Hippocampal formation (tissue), 2 donors: ENCODE measurements at places on chromosomes 2 and 18.

DNA sequence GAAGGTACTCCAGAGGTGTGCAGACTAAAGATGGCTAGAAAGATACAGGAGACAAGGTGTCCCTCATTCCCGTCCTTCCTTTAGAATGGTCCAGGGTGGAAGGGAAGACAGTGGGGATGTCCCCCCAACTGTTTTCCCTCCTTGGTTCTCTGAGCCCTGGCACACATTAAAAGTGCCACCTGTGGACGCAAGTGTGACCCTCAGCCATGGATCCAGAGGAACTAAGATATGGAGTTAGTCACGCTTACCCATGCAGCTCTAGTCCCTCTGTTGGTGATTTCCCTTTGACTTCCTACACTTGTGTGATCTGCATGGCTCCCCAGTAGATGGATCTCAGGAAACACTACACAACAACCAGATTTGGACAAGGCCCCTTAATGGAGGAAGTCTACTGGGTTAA lies 113.1 kb upstream of the SRD5A2 start:
- DNase-seq, result no peak

GRCh38 chr2:105827351-105828096 lies 82.8 kb downstream of the NCK2 start:
- DNase-seq, result no peak

DNA sequence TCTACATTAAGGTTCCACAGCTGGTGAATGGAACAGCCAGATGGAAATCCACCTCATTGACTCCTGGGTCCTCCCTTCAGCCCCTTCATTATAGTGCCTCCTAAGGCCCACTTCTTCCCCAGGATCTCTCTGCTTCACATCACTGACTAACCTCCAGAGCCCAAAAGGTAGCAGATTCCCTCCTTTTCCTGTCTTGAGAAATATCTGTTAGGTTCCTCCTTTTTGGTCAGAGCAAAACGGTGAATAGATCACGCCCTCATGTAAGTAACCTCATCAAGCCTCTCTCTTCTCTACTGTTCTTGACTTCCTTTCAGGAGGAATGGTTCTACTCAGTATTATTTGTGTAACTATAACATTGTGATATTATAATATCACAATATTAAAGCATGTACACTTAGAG lies 155.0 kb upstream of the SRD5A2 start:
- DNase-seq, result no peak

GRCh38 chr2:167140767-167141166 lies 252.5 kb downstream of the XIRP2 start:
- no peak for DNase-seq

DNA sequence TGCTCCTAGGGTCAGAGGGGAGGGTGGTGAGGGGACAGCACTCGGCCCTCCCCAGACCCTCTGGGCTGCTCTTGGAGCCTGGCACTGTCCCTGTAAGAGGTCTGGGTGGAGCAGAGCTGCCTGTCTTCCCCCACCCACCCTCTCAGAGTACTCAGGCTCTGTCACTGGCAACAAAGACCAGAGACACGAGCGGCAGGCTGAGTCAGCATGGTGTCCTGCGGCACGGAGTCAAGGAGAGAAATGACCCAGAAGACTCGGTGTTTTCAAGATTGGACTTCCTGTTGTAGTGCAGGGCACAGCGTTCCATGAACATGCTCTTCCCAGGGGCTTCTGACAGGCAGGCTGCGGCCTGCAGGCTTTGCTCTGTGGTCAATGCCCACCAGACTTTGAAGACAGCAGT lies 19.9 kb downstream of the SIGLEC15 start:
- no peak for DNase-seq

DNA sequence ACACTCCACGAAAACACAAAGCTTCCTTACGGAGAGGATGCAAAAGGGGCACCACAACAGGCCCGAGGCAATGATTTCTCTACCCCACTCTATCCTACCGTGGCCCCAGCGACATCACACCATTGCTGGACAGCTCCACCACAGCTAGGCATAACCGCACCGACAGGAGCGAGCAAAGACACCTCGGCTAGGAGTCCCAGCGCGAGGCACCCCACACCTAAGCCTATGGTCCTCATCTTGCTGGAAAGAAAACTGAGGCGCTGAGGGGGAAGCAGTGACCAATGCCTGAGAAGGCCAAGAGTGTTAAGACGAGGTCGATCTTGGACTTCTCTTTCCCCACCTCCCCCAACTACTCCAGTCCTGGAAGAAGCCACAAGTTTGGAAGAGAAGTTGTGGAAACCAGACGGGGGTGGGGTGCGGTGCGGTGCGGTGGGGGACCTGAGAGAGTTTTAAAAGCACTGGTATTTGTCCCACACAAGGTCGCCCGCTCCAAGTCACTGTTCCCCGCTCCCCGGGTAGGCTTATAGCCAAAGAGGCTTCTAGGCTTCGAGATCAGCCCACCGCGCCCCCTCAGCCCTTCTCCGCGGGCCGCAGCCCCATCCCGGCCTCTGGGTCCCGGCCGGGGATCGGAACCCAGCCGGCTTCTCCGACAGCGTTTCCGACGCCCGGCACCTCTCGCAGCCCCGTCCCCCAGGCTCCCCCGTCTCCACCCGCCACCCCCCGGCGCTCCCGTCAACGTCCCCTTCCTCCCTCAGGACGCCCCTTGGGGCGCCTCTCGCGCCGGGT lies 766 bp downstream of the PDE6D start:
- no peak for DNase-seq

GRCh38 chr18:59011786-59012185 lies 127.9 kb upstream of the SEC11C start:
- no peak for DNase-seq

DNA sequence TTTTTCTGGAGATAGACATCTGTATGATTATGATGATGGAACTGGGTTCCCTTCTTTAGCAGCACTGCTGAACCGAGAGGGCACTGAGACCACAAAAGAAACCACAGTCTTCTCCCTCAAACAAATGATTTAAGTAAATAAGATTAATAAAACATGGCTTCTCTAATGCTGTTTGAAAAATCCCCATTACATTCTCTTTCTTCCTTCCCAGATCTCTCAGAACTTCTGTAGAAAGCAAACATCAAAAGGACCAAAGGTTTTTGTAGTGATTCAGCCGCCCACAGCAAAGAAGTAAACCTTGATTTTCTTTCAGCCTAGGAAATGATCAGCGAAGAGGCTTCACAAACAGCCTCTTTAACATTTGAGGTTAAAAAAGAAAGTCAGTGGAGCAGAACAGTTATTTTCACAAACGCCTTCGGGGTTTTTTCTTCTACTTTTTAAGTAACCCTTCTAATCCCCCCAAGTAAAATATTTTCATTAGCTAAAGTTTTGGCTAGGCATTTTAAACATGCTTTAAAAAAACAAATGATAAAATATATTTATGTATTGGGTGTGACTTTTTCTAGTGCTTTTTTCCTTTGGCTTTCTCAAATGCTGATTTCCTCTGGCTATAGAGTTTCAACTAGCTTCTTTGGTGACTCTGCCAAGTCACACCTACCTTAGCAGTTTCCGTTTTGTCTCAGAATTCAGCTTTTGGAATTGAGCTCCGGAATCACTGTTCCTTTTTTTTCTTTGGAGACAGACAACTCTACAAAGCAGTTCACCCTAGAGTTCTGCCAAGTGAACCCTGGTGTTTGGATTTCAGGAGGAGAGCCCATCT lies 89.6 kb downstream of the UPP2 start:
- no peak for DNase-seq

- DNase-seq, result no peak
These were observed 14.0 kb downstream of the CAPN10 start for GRCh38 chr2:240600451-240600961.

DNA sequence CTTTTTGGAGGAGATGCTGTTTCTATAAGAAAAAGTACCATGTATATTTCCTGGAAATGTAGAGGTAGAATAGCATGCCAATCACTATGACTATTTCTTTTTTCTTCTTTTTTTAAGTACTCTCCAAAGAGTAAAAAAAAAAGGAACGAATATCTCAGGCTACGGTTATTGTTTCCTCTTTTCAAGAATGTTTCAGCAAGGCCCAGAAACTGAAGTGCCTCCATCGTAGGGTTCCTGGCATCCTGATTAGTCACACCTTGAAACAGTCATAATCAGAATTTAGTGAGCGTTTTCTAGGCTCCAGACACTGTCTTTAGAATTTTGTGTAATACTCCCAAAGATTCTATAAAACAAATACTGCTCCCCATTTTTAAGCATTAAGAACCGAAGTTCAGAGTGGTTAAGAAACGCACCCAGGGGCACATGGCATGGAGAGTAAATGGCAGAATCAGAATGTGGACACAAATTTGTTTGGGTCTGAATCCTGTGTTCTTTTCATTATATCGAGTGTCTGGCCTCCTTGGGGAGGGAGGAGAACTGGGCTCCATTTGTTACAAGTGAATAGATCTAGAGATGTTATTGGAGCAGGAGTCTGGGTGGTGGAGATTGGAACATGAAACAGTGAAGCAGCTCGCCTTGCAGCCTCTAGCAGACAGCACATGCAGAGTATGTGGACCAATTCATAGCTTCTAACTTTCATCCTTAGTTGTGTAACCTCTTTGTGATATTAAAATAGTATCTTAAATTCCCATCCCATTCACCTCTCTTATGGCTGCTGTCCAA lies 26.7 kb downstream of the ZEB2 start:
- DNase-seq, result no peak

GRCh38 chr2:142629193-142629592 lies 248.3 kb upstream of the KYNU start:
- DNase-seq, result no peak
